DMS79 treated with DMSO at 0.1 percent for 48 hours (cell line): ENCODE measurements at places on chromosomes 1 and 21.

- no peak for DNase-seq
Measured at GRCh38 chr1:150176593-150176992, 26.9 kb downstream of the PLEKHO1 start.

- no peak for DNase-seq
Measured at GRCh38 chr1:100927276-100927675, 31.4 kb downstream of the SLC30A7 start.

GRCh38 chr1:151370211-151370911, 2.1 kb downstream of the SELENBP1 start:
- peak; percentile 15 for DNase-seq

DNA sequence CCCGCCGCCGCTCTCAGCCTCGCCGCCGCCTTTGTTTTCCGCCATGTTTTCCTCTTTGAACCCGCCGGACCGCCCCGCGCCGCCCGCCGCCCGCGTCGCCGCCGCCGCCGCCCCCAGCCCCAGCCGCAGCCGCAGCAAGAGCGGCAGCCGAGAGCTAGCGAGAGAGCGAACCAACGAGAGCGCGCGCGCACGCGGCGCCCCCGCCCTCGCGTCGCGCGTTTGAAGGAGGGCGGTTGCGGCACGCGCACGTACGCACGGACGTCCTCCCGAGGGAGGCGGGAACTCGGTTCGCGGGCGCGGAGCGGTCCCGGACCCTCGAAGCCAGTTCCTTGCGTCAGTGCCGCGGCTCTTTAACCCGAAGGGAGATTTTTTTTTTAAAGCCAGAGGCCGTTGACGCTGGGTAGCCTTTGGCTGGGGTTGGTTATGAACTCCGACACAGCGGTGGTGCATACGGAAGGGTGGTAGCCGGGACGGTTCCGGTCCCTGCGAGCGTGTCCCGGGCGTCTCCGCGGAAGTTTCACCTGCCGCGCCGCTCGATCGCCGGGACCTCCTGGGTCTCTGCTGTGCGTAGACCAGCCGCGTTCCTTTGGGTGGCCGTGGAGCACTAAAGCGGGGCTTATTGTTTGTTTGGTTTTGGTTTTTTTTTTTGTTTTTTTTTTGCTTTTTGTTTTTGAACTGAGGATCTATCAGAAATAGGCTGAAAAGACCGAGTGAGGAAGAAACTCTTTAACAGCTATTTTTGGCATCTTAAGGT, at the start of gene TRIM33:
Gene TRIM33, minus strand, starts transcription at position 172 of the 754 bp plus-strand sequence. Its CDS starts 127 bp downstream, at position 45.
- peak; percentile 81 for DNase-seq

- DNase-seq, result no peak
Measured at GRCh38 chr1:176976225-176976624, 188.3 kb downstream of the ASTN1 start.

GRCh38 chr1:116257341-116257767, 115.7 kb upstream of the ATP1A1 start:
- DNase-seq, result no peak

DNA sequence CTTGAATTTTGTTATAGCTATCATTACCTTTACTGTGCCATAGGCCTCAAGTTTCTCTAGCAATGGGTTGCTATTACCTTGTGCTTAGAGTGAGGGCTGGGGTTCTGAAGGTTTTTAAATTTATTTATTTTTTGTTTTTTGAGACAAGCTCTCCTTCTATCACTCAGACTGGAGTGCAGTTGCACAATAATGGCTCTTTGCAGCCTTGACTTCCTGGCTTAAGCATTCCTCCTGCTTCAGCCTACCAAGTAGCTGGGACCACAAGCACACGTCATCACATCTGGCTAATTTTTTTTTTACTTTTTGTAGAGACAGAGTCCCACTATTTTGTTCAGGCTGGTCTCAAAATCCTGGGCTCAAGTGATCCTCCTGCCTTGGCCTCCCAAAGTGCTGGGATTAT, 41.5 kb downstream of the SNX27 start:
- DNase-seq, result no peak

DNA sequence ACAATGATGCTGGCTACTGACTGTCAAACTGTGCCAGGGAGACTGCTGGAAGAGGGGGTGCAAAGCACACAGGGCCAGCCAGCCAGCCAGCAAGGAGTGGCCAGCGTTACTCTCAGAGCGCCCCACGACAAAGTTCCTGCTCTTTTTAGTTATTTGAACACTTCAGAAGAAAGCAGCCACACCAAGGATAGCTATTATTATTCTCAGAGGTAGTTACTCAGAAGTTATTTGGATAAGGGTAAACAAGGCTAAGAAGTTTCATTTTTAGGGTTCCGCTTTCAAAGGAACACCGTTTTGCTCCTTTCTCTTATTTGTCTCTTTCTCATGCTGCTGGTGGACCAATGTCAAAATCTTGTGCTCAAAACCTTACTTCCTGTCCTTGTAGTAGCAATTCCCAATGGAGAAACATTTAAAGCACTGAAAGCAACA, 59.9 kb downstream of the VANGL2 start:
- DNase-seq, result no peak

DNA sequence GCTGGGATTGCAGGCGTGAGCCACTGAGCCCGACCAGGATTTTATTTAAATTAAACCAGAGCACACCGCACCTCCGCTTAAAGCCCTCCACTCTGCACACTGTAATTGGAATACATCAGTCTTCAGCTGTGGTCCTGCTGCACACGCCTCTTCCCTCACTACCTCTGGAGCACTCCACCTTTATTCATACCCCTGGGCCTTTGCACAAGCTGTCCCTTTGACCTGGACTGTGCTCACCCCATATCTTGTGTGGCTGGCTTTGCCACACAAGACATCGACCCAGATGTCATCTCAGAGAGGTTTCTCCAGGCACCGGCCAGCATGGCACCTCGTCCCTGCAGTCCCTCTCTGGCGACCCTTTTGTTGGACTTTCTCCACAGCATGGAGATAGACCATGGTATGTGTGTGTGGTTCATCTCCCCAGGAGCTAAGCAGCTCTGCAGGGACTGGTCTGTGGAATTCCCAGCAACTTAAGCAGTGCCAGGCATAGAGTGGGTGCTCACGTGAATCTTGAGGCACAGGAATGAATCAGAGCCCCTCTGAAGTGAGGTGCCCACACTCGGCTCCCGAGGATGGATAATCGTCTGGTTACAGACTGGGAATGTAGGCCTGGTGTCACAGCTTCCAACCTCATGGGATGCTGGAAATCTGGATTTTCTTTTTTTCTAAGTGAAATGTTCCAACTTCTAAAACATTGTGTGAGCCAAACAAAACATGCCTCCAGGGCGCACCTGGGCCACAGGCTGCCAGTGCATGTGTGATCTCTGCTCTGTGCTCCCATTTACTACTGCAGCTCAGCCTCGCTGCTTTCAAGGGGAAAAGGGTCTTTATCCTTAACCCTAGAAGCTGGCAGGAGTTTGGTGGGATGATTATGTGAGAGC, 61.9 kb downstream of the EVA1C start:
- no peak for DNase-seq

DNA sequence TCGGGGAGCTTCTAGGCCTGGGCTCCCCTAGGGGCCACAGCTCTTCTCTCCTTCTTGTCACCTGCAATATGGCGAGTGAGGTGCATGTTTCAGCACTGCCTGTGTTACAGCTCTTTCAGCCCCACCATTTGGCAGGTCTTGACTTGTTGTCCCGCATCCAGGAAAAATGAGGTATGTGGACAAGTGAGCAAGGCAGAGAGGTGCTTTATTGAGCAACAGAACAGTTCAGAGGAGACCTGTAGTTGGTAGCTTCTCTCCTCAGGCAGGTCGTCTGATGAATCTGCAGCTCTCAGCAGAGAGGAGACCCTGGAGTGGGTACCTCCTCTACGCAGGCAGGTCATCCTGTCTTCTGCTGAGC, 208.2 kb upstream of the USP25 start:
- DNase-seq, result no peak

DNA sequence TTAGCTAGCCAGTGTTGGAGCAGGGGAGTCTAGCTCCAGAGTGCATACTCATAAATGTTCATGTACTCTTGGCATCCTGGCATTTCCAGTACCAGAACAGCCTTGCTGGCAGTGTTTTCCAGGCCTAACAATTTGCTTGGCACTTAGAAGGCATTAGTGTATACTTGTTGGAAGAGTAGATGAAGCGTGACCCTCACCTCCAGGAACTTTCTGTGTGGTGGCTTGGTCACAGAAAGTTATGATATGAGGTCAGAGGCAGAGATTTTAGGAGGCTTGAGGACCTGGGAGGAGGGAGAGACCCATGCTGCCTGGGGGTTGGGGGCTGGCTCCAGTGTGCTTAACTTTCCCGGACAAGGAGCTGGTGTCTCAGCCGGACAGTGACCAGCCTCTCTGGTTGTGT, 52.7 kb upstream of the GCLM start:
- peak; percentile 24 for DNase-seq

DNA sequence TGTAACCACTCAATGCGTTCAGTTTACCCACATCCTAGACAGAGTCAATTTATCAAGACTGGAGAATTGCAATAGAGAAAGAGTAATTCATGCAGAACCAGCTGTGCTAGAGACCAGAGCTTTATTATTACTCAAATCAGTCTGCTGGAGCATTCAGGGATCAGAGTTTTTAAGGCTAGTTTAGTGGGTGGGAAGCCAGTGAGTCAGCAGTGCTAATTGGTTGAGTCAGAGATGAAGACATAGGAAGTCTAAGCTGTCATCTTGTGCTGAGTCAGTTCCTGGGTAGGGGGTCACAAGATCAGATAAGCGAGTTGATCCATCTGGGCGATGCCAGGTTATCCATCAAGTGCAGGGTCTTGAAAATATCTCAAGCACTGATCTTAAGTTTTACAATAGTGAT, 499.6 kb downstream of the MRPL39 start:
- DNase-seq, result no peak

- no peak for DNase-seq
Measured at GRCh38 chr1:220038640-220039039, 7.7 kb downstream of the EPRS1 start.

DNA sequence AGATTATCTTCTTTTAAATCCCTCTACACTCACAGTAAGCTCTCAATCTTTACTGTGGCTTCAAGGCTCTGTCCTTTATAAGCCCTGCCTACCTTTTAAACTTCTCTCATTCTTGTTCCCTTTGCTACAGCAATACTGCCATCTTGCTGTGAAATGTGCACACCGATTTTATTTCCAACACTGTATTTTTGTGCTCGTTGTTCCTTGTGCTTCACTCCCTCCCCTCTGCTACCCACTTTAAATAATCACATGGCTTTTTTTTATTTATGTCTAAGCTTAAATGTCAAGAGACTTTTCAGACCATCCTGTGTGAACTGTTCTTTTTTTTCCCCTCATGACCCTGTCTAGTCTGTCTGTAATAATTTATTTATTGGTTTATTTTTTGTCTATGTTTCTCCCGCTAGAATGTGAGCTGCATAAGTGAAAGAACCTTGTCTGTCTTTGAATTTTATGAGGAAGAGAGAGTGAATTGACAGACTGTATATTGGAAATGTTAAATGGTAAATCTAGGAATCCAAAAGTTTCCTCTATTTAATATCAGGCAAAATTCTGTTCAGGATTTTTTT, 45.7 kb downstream of the ABCD3 start:
- DNase-seq, result no peak

DNA sequence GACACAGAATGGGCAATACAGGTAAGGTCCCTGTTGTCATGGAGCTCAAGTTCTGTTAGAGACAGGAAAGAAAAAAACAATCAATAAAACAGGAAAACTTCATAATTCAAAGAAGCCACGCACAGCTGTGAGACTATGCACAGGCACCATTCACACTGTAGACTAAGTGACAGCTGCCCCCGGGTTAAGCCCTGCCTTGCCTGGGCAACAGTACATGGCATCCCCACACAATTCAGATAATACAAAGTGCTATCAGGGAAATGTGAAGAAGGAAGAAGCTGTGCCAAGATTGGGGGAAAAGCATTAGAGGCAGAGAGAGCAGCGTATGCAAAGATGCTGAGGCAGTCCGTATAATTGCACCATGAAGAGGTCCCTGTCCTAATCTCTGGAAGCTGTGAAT, 9.0 kb upstream of the KCNE2 start:
- no peak for DNase-seq

DNA sequence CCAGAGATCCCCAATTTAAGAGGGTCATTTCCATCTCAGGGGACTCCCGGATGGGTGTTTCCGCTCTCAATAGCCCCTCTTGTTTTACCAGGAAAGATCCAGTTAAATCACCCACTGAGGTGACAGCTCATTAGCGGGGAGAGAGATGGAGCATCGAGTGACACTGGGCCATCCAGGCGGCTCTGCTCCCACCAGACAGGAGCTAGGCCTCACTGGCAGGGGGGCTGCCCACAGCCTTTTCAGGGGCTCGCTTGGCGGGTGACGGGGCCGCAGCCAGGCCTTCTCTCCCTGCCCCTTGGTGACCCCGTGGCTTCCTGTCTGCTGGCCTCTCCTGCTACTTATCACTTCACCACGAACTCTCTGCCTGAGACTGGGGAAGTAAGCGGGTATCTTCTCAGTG, 26.7 kb upstream of the SPSB1 start:
- no peak for DNase-seq

DNA sequence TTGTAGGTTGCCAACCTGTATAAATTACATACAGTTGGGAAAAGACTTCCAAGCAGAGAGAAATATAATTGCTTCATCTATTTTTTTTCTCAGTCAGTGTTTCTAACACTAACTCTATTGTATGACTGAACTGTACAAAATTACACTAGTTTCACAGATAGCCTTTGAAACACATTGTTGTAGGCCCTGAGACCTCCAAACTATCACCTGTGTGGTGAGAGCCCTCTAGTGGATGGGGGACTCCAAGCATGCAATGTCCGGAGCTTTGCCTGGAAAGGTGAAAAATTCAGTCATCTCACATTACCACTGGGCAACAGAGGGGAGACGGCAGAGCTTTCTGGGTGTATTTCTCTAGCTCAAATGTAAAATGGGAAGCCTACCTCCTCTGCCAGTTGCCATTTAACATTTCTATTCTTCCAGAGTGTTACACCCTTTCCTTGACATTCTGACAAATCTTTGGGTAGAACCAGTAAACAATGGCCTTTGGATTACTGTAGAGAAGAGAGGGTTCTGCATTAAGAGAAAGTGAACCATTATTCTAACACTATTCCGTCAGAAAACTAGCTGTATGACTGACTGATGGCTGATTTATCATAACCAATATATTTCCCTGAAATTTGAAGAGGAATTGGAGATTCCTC, 212.2 kb downstream of the LYPLAL1 start:
- DNase-seq, result no peak

DNA sequence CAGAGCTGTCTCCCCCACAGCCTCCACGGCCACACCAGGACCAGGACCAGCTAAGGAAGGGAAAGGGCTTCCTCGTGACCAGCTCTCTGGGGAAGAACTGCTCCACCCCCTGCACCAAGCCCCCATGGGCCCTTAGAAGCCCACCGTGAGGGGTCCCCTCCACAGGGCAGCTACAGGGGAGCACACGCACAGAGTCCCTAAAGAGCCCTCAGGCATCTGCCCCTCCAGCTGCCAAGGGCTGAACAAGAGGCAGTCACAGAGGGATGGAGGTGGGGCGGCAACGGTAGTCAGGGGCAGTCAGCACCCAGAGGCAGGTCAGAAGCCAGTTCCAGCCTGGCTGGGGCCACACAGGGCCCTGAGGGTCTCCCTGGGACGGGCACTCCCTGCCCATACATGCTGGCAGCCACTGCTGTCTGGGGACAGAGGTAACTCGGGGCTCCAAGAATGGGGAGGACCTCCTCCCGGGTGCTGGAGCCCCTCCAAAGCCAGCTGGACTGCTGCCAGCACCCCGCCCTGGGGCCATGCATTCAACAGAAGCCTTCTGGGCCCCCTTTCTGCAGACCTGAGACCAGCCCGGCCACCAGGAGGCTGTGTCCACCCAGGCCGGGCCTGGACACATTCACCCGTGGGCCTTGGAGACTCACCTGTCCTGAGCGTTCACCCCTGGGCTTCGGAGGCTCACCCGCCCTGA, 18.7 kb downstream of the SLC19A1 start:
- peak; percentile 9 for DNase-seq
